ENCODE measurements at places on chromosomes 1 and 21.

DNA sequence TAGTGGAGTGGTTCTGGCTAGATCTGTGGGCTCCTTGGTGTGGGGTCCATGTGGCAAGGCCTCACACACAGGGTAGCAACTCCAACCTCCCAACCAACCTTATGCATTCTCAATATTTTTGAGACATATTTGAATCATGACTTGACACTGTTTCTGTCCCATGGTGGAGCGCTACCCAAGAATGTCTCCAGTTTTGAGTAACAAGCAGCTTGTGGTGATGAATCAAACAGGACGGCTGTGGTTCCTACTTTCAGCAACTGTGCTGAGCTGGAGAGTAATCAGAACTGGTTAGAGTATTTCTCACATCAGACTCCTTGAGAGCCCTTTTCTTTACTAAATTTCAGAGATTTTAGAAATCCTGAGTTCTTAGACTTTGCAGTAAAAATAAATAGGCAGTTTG lies 3.1 kb downstream of the LCE3D start:
- no peak for DNase-seq

DNA sequence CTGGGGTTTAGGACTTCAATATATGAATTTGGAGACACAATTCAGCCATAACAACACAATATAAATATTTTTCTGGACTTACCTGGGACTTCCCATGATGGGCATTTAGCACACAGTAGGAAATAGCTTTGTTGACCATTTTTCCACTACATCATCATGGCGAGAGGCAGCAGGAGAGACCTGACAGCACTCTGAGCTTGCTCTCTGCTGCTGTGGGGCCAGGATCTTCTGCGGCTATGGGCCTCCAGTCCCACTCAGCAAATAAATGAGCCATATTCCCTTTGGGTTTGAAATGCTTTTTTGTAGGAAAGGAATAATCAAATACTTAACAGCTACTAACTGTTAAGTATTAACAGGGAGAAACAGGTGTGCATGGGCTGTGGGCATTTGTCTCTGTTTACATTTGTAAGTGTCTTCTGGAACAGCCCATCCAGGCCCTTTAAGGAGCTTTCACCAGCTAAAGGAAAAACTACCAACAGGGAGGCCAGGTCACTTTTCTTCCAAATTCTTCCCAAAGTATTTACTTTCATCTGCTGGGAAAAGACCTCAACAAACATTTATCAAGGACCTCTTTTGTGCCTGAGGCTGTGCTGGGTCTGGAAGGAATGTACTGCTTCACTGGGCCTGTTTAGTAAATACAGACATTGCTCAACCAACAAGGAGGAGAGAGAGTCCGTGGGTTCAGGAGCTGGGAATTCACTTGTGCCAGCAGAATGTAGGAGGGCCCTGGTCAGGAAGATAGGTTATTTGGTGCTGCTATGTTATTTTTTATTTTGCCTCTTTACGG lies 133.2 kb downstream of the LRIG2 start:
- DNase-seq, result no peak

GRCh38 chr1:26288311-26288941 lies 8.5 kb downstream of the SH3BGRL3 start:
- DNase-seq, result no peak

- DNase-seq, result no peak
Measured at GRCh38 chr1:209105701-209106100, 477.8 kb upstream of the CAMK1G start.

DNA sequence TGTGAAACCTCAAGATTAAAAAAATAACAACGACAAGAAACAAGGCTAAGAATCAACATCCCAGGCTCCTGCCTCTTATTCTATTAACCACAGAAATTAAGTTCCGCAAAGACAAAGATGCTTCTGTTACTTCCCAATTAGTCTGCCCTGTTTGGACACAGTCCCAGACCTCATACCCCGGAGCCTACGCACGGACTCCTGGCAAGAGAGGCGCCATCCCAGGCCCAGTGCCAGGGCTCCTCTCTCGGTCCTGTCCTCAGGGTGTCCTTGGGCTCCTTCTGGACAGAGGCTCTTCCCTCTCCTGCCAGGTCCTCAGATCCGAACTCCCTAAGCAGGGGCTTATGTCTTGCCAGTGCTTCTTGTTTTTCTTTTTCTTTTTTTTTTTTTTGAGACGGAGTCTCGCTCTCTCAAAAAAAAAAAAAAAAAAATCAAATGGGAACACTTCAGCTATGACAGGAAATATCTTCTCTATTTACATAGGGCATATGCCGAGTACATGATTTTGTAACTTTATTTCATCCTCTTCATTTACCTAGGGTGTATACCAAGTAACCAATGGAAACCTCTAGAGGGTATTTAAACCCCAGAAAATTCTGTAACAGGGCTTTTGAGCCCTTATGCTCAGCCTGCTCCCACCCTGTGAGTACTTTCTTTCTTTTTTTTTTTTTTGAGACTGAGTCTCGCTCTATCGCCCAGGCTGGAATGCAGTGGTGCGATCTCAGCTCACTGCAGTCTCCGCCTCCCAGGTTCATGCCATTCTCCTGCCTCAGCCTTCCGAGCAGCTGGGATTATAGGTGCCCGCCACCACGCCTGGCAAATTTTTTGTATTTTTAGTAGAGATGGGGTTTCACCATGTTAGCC lies 11.7 kb upstream of the ENO1 start:
- DNase-seq, result no peak

- no peak for DNase-seq
Measured at GRCh38 chr1:79290927-79291474, 284.5 kb upstream of the ADGRL4 start.

- no peak for DNase-seq
Measured at GRCh38 chr1:54403808-54404261, 2.4 kb downstream of the SSBP3 start.

- no peak for DNase-seq
Measured at GRCh38 chr1:5856246-5856815, 135.9 kb downstream of the NPHP4 start.

DNA sequence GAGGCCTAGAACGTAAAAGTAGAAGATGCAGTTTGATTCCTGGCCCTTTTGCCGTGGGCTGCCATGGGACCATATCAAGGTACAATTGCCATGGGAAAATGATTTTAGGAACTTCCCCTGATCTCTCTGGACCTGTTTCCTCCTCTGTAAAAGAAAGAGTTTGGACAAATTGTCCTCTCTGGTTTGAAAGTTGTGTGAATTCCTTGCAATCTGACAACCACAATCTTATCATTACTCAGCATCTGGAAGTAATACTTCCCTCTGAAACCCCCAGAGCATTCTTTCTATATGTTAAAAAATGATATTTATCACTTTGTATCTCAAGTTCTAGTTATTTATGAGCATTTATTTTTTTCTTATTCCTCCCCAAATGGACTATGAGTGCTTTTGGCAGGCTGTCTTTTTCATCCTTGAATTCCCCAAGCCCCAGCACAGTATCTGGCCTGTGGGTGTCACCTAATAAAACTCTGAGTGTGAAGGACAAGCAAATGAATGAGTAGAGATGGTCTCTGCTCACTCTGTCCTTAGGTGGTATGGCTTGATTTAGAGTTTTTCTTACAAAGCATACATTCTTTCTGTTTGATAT lies 181.1 kb downstream of the DYRK1A start:
- DNase-seq, result no peak

- DNase-seq, result no peak
Measured at GRCh38 chr1:92933459-92933858, 27.8 kb downstream of the DIPK1A start.

DNA sequence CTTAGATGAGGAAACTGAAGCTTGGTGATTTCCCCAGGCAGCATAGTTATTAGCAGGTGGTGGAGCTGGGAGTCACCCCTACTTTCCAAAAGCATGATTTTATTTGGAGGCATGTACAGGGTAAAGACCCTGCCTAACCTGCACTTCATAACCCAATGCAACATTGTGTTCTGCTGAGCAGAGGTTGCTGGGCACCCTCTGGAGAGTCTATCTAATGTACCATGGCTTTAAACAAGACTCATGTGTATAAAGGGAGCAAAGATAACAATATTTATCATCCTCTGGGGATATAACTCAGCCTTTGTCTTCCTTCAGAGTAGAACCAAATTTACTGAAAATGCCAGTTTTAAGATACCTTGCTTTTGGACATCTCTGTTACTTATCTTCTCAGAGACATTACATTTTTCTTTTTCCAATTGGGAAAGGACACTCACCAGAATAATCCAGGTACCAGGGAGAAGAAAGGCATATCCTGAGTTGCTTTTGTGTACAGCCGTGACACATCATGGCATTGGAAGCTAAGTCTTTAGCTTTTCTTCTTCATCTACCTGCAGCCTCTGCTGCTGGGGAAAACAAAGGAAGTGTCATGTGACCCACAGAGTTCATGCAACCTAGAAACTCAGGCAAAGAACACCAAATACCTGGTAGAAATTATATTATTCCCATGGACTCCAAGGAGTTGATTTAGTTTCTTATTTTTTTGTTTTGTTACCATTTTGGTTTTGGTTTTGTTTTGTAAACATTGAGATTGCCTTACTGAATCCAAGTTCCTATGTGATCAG lies 39.6 kb downstream of the ELAVL4 start:
- DNase-seq, result no peak

- DNase-seq, result no peak
Measured at GRCh38 chr1:216448011-216448510, 24.8 kb upstream of the USH2A start.

DNA sequence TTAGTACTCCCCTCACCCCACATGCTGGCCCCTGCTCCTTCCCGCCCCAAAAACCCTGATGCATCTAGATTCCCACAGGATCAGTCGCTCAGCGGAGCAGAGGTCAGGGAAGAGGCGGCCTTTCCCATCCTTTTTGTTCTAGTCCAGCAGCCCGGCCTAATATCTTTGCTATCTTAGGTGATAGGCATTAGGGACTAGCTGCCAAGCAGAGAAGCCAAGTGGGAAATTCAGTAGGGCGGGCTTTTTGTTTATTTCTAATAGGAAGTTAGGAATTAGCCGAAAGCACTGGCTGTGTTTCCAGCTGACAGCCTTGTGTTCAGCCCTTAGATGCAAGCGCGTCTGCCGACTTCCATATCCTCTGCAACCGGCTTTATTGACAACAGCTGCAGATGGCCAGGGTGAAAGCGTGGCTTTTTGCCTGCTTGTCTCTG lies 59.0 kb upstream of the BCAR3 start:
- no peak for DNase-seq

GRCh38 chr21:27487676-27488075 lies 520.8 kb upstream of the ADAMTS5 start:
- no peak for DNase-seq

DNA sequence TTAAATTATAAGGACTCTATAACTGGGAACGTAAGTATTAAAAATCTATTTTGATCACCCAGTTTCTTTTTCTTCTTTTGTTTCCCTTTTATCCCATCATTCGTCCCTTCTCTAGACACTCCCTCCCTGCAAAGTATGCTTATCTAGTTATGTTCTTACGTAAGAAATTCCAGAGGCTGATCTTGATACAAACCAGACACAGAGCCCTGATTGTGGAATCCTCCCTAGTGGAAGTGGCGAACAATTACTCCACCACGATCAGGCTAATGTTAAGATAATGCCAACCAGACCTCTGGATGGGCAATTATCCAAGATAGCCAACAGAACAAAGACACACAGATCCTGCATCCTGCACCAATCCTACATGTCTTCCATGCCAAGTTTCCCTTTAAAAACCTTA lies 1557.4 kb downstream of the PLA2G4A start:
- no peak for DNase-seq

DNA sequence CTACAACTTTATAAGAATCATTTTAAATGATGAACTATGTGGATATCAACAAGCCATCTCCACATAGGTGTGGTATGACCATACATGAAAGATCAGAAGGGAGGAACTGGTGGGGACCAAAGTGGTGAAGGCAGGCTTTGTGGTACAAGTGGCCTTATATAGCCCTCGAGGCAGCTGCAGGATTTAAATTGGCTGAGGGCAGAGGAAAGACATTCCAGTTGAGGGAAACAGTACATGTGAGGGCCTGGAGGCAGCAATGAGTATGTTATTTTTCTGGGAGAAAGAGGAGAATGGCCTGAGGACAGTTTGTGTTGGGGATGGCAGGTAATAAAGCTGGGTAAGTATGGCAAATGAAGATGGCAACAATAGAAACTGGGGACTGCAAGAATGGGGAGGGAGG lies 17.1 kb downstream of the OSCP1 start:
- DNase-seq, result no peak

DNA sequence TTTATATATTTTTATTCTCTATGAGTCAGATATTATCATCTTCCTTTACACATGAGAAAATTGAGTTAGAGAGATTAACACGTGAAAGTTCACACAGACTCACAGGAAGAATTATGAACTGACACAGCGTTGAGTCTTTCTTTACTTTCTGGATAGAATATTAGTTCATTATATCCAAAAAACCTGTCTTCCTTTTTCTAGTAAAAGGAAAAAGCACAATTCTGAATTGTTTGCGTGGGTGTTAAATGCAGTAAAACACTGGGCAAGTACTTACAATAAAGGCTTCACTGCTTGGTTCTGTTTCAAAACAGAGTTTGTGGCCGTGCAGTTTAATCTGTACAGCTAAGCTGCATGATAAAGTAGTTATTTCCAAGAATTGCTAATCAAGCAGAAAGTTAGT lies 10.8 kb downstream of the MAGI3 start:
- DNase-seq, result no peak

- no peak for DNase-seq
Measured at GRCh38 chr1:181551249-181551648, 67.9 kb downstream of the CACNA1E start.

- DNase-seq, result no peak
Measured at GRCh38 chr1:183103147-183103546, 79.9 kb downstream of the LAMC1 start.

DNA sequence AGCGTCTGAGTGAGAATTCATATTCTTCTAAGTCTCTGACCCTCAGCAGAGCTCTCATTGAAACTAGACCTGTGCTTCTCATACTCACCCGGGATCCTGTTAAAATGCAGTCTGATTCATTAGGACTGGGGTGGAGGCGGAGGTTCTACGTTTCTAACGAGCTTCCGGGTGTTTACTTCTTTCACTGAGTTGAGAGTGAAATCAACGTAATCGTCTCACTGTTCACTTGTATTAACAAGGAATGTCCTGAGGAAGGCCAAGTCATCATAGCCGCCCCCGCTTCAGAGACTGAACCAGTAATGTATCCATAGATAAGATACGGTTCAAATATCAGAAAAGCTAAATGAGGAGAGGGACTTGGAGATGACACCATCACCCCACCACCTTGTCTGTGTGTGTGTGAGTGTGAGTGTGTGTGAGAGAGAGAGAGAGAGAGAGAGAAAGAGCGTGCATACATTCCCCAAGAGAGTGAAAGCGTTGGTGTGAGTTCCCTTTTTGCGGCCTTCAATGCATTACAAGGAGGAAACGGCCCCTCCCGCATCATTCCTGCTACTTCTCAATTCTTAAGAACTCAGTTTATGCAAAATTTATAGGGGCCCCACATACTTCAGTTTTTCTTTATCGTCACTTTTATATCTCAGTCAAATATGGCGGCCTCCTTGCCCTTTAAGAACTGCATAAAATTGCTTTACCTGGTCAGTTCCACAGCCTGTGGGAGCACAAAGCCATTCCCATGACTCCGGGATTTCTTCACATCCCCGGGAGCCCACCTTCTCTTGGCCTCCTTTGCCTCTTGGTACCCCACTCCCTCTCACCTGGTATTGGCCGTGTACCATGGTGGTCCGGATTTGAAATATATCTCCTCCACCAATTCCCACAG lies 19.8 kb downstream of the KMO start:
- peak; percentile 54 for DNase-seq

- DNase-seq, result no peak
Measured at GRCh38 chr1:248029770-248030169, at the start of gene OR2L2. OR2L2 (plus strand) TSS chr1:248030070; CDS start chr1:248038268, 8,198 bp downstream.

Measured in memory B cell (primary cell).